WTC11 (cell line): ENCODE measurements at places on chromosomes 3 and 15.

GRCh38 chr3:169390271-169390670, 273.2 kb downstream of the MECOM start:
- no peak for DNase-seq

- no peak for DNase-seq
Observed at GRCh38 chr3:153245661-153246060, 83.6 kb downstream of the RAP2B start.

DNA sequence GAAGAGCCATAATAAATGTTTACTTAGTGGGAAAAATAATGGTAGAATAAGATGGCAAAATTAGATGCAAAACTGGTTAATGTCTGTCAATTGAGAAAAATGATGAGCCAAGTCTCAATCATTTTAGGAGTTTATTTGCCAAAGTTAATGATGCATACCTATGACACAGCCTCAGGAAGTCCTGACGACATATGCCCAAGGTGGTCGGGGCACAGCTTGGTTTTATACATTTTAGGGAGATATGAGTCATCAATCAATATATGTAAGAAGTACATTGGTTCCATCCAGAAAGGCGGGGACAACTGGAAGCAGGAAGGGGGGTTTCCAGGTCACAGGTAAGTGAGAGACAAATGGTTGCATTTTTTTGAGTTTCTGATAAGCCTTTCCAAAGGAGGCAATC, 31.5 kb downstream of the CLEC3B start:
- DNase-seq, result no peak

DNA sequence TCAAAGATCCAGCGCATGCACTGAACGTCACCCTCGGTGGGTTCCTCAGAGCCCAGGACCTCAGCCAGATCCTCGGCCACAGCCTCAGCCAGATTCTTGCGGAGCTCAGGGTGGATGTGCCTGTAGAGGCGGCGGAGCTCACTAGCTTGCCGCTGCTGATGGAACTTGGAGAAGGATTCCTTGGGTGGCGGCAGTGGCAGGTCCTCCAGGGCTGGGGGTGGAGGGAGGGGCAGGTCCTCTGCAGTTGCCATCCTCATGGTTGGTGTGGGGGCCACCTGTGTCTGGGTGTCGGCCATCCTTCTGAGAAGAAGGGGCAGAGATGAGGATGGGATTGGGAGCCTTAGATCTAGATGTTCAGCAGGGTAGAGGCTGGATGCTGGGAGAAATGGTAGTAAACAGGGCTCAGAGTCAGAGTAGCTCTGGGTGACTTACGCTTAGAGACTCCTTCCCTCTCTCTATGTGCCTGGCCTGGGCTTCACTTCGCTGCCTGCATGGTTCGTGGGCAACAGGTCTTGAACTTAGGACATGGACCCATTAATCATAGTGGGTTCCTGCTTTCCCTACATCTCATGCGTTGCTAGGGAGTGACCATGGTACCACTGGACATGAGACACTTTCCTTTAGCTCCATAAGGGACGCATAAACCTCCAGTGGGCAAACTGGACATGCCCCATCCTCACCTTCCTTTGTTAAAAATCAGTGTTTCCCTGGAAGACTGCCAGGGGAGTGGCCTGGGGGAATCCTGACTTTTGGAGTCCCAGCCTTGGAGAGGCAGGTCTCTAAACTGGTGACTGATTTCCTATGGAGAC, 3.0 kb downstream of the XIRP1 start:
- DNase-seq, result no peak

GRCh38 chr3:21991061-21991460, 240.1 kb upstream of the ZNF385D start:
- DNase-seq, result no peak
